ENCODE measurements at places on chromosomes 4 and X. TPM values are rescaled to one million over a fixed set of nuclear protein-coding genes. Genes with fewer than 3 reads are reported as not detected.

Gene EGF
- total RNA-seq = not detected

Gene GLRB
- not detected for total RNA-seq

Gene SOWAHB
- total RNA-seq = not detected

- H3K4me1 ChIP-seq = no peaks in the 10 kb centered on the region
- no peak overlapping the region for H3K4me3 ChIP-seq
- no peaks in the 10 kb centered on the region for H3K27me3 ChIP-seq
- no peak for DNase-seq
- H3K27ac ChIP-seq = no peak overlapping the region
These were observed 29.2 kb downstream of the SMIM14 start for GRCh38 chr4:39609454-39609931.

DNA sequence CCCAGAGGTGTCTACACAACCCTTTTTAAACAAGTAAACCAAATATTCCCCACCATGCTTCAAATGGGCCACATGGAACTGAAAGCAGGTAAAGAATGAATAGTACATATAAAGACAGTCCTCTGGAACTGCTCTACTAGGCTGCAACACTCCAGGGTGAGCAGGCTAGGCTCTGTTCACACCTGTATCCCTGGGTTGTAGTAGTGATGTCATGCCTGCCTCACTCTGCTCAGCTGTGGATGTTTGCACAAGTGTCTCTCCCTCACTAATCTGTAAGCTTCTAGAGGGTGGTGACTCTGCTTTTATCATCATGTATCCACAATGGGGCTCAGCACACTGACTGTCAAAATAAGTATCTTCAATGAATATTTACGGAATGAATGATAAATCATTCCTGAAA lies 20.4 kb downstream of the LEF1 start:
- no peak for DNase-seq
- peaks cover 96% of the 10 kb centered on the region for H3K4me1 ChIP-seq
- peak overlapping the region; percentile 12 for H3K27ac ChIP-seq

DNA sequence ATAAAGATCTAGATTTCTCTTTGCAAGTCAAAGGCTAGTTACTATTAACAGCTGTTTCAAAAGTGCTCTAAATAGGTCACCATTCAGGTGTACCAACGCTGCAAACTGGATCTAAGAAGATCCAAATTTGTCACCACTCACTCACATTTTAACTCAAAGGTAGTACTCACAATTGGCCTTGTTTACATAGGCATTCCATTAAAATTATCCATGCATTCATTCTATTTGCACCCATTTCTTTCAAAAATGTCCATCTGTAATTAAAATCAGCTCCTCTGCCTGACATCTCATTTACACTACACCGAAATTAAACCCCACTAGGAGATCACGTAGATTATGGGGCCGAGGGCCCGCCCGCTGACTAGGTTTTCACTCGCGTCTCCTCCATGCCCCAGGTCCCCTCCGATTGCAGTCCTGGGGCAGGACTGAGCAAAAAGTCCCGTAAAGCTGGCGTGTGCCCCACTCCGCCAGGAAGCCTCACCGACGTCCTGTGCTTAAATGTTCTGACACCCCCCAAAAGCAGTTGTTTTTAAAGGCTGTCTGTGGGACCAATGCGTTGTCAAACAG lies 1.3 kb upstream of the ING2 start:
- peak overlapping the region; percentile 73 for H3K4me3 ChIP-seq
- peak overlapping the region; percentile 90 for H3K27ac ChIP-seq
- peak; percentile 78 for DNase-seq
- H3K36me3 ChIP-seq = no peaks in the 10 kb centered on the region
- H3K4me1 ChIP-seq = peaks cover 19% of the 10 kb centered on the region

DNA sequence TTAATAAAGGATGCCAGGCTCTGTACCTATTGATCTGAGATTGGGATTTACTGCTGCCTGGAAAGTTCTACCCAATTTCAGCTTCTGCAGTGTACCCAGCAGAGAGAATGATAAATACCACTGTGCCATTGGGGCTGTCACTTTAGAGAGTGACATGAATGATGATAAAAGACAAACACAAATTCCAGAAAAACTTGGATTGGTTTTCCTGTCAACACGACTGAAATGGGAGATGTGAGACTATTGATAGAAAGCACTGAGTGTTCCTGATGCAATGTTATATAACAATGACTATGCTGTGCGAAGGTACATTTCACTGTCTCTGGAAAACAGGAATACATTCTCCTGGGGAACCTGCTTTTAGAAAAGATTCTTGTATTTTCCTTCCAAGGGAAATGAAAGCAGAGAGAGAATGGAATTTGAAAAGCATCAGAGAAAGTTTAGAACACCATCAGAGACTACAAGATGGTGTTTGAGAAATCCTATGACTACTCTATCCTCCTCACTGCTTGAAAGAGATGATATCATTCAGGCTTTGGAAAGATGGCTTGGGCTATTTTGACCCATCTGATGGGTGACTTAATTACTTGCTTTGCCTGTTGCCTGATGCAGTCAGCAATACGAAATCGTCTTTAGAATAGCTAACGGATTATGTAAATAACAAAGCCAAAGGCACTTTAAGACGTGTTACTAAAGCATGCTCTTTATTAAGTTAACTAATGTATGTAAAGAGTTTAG lies 49.7 kb downstream of the MID1IP1 start:
- H3K27ac ChIP-seq = no peak overlapping the region
- H3K4me1 ChIP-seq = peaks cover under 1% of the 10 kb centered on the region
- no peaks in the 10 kb centered on the region for H3K36me3 ChIP-seq
- no peaks in the 10 kb centered on the region for H3K27me3 ChIP-seq

DNA sequence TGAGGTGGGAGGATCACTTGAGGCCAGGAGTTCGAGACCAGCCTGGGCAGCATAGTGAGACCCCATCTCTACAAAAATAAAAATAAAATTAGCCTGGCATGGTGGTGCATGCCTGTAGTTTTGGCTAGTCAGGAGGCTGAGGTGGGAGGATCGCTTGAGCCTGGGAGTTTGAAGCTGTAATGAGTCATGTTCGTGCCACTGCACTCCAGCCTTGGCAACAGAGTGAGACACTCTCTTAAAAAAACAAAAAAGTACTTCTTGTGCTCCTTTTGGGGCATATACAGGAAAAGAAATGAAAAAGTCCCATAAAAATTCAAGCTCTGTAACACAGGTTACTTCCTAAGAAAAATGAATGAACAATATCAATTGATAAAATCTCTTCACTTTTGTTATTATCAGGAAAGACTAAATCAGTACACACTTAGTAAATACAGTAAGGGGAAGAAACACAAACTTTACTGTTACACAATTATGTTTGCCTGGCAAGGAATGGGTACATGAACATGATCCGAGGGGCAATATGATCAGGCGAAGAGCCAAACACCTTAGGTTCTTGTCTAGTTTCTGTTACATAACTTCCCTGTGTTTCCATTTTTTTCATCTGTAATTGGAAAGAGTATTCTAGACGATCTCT lies 46.9 kb downstream of the CCDC158 start:
- H3K36me3 ChIP-seq = no peaks in the 10 kb centered on the region
- DNase-seq = no peak
- no peaks in the 10 kb centered on the region for H3K27me3 ChIP-seq
- no peak overlapping the region for H3K27ac ChIP-seq
- H3K4me3 ChIP-seq = no peak overlapping the region

DNA sequence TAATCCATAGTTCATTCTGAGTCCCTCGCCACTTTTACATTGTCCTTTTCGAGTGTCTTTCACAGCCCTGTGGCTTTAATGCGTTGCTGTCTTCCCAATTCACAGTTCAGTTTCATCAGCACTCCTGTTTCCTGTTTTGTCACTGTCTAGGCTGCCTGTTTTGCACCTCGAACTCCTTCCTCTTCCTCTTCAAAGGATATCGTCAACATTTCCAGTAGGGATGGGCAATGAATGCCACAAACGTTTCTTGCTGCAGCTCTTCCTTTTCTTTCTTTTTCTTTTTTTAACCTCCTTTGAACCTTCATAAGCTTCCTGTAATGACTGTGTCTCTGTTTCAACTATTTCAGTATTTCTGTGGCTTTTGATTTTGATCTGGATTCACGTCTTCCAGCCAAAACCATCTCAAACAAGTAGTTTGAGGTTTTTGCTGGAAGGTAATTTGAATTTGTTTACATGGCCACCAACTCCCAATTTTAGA lies 105.4 kb downstream of the ANXA3 start:
- peaks cover 26% of the 10 kb centered on the region for H3K4me1 ChIP-seq
- no peak overlapping the region for H3K27ac ChIP-seq
- H3K27me3 ChIP-seq = no peaks in the 10 kb centered on the region
- no peaks in the 10 kb centered on the region for H3K36me3 ChIP-seq

DNA sequence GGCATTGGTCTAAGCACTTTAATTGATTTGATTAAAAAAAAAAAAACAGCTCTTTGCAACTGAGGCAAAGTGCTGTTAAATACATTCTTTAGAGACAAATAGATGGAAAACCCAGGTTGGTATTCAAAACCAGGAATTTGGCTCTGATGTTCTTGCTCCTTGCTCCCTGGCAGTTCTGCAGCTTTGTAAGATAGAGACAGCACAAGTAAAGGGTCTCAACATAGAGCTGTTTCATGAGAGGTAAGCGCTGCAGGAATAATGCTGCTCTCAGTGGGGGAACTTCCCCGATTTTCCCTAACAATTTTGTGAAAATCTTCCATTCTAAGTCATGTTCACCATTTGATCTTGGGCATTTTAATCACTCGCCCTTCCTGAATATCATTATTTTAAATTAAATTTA lies 479.5 kb upstream of the HS3ST1 start:
- no peaks in the 10 kb centered on the region for H3K4me1 ChIP-seq
- H3K27me3 ChIP-seq = no peaks in the 10 kb centered on the region
- no peak for DNase-seq
- no peak overlapping the region for H3K4me3 ChIP-seq
- H3K27ac ChIP-seq = no peak overlapping the region
- no peaks in the 10 kb centered on the region for H3K36me3 ChIP-seq

- H3K36me3 ChIP-seq = no peaks in the 10 kb centered on the region
- no peaks in the 10 kb centered on the region for H3K27me3 ChIP-seq
- DNase-seq = no peak
- no peak overlapping the region for H3K4me3 ChIP-seq
These were observed 7.0 kb upstream of the BEND4 start for GRCh38 chr4:42159271-42160001.

GRCh38 chrX:31508338-31508737 lies 436.5 kb upstream of the FTHL17 start:
- H3K4me3 ChIP-seq = no peak overlapping the region
- DNase-seq = no peak
- no peaks in the 10 kb centered on the region for H3K4me1 ChIP-seq
- no peak overlapping the region for H3K27ac ChIP-seq

GRCh38 chrX:25858273-25858880 lies 279.8 kb upstream of the MAGEB18 start:
- H3K27me3 ChIP-seq = no peaks in the 10 kb centered on the region
- DNase-seq = no peak
- H3K27ac ChIP-seq = no peak overlapping the region
